ENCODE measurements at places on chromosomes 12 and 14. TPM values are rescaled to one million over a fixed set of nuclear protein-coding genes. Genes with fewer than 3 reads are reported as not detected.

GRCh38 chr14:33019346-33019745 is 80.7 kb downstream of the NPAS3 start:
- no peak for DNase-seq

DNA sequence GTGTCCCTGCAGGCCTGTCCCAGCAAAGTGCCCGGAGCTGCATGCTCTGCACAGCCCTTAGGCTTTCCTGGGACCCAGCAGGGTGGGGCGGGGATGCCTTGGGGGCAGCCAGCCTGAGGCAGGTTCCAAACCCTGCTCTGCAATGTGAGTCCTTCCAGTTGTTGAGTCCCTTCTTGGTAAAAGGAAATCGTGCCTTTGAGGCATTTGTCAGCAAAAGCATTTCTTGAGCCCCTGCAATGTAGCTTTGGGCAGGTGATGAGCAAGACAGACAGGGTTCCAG is 38.1 kb upstream of the TRAF3 start:
- DNase-seq = no peak

DNA sequence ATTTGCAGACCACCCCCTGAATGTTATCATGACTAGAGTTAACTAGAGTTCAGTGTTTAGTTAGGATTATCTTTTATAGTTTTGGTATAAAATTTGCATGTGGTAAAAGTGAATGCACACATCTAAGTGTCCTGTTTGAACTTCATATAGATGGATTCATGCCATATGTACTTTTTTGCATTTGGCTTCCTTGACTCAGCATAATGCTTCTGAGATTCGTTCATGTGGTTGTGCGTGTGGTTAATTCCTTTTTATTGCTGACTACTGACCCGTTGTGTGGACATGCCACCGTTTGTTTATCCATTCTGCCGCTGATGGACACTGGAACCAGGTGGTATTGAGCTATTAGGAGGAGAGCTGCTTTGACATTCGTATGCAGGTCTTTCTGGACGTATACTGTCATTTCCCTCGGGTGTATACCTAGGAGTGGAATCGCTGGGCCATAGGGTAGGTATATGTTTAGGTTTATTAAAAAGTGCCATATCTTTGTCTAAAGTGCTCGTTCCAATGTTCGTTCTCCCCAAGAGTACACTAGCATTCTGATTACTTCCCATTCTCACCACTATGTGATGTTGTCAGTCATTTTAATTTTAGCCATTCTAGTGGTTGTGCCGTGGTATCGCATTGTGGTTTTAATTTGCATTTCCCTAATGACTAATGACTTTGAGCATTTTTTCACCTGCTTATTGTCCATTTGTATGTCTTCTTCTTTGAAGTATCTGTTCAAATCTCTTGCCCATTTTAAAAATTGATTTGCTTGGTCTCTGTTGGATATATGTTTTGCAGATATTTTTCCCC is 37.7 kb downstream of the RIN3 start:
- DNase-seq = no peak

MYH6 gene
- polyA plus RNA-seq = not detected

DNA sequence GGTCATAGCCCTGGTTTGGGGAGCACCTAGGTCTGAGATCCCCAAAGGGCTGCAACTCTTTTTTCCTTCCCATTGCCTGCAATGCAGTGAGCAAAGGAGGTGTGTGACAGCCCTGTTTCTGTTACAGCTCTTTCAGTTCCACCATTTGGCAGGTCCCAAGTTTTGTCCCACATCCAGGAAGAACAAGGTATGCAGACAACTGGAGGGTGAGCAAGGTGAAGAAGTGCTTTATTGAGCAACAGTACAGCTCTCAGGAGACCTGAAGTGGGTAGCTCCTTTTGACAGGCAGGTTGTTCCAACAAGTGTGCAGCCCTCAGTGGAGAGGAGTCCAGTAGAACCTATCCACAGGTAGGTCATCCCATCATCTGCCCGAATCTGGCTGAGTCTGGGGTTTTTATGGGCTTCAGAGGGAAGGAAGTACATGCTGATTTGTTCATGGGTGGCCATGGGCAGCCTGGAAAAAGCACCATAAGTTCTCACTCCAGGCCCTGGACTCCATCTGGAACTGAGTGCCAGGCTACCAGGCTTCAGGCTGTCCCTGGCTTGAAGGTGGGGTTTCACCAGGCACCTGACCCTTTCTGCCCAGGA is 62.8 kb upstream of the NAV3 start:
- DNase-seq = no peak

All from SK-N-SH (cell line).